Activated CD4-positive, alpha-beta T cell treated with anti-CD3 and anti-CD28 coated beads for 36 hours (primary cell): ENCODE measurements at places on chromosomes 7 and 10. TPM values are rescaled to one million over a fixed set of nuclear protein-coding genes. Genes with fewer than 3 reads are reported as not detected.

DNA sequence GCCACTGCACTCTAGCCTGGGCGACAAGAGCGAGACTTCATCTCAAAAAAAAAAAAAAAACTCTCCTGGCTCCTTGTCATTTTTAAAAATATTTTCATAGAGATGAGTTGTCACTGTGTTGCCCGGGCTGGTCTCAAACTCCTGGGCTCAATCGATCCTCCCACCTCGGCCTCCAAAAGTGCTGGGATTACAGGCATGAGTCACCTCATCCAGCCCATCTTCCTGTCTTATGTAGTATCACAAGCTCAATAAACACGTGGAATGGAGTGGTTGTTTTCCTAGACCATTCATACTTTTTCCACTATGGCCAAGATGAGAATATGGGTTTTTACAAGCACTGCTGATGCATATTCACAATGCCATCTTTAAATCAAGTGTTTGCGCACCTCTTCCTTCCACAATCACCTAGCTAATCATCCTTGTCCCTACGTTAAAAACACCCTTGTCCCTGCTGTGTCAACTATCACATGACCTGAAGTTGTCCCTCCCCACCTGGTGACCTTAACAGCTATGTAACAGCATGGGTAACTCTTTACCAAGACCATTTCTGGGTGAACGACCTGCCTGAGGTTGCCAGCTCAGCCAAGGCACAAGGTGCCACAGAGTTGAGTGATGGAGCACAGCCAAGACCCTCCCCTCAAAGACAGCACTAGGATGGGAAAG is 21.3 kb downstream of the DLG5 start:
- no peak for DNase-seq

GRCh38 chr7:51261117-51261835 is 55.3 kb downstream of the COBL start:
- DNase-seq: no peak

Gene PNLIPRP2
- total RNA-seq: not detected

GRCh38 chr7:122884186-122884585 is 2.1 kb downstream of the CADPS2 start:
- no peak for DNase-seq

- DNase-seq: no peak
Observed at GRCh38 chr7:27804139-27804538, 64.2 kb downstream of the TAX1BP1 start.

DNA sequence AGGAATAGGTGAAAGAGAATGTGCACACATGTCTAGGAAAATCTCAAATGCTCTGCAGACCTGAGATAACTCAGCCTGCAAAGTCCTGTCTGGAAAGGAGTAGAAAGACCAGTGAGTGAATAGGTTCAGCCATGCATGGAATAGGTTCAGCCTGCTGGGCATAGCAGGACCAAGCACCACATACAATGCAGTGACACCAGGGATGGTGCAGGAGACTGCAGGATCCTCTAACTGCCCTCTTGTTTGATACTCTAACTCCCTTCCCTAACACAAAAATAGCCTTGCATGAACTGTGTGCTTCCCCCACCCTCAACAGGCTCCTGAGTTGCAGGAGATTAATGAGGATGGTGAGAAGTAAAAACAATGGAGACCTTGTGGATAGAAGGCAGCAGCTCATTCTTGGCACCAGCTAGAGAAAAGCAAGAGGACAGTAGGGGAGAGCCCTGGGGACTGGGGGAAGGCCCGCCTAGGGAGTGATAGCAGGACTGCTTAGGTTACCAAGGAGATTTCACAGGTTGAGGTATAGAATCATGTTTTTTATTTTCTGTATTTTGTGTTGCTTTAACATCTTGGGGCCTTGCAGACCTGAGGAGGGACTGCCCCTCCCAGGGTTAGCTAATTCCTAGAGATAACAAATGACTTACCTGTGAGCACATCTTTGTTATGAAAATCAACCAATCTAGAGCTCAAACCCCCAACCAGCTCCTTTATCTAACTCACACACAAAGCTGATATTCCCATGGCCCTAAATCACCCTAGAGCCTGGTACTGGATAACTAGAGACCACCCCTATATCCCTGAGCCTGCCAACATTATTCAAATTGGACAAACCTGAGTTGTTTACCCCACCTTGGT is 187.8 kb downstream of the PLPP4 start:
- DNase-seq: no peak

DNA sequence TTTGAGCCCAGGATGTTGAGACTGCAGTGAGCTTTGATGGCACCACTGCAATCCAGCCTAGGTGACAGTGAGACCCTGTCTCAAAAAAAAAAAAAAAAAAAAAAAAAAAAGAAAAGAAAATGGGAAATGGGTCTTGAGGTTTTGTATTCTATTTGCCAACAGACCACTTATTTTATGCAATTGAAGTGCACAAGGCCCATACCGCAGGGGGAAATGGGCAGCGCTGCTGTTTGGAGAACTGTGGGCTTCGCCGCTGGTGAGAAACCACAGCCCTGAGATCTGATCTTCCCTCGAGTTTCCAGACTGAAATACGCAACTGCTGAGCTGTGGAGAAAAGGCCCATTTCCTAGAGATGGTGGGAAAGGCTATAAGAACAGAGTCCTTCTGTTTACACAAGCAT is 512.0 kb downstream of the TCERG1L start:
- no peak for DNase-seq

Gene CHN2
- total RNA-seq: 0.39 TPM

Gene TSC22D4
- 78.5 TPM for total RNA-seq

DNA sequence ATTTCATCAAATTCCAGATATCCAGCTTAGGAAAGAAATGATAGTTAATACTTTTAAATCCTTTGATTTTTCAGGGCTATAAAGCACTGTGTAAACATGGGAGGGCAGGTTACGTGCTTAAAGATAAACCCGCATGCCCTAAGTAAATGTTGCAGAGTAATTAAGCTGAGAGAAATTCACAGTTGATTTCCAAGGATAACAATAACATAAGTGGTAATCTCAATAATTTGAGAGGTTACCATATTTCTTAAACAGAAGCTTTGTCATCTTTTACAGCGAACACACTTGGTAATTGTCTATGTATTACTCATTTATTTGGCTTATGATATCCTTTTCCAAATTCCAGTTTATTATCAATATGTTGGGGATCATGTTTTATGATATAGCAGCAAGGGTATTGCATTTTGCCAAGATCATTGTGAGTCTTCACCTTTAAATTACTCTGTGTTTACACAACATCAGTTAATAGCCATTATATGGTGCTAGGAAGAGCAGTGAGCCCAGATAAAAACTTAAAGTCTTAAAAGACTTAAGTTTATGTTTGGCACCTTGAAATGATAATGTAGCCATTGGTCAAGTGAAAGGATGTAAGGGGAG is 15.4 kb downstream of the MGAM start:
- DNase-seq: no peak
